ENCODE measurements at places on chromosomes 12 and 14.

- DNase-seq: peak; percentile 39
Measured at GRCh38 chr12:57604454-57604991, at the start of gene DTX3. Gene DTX3 (plus strand): TSS chr12:57604824. CDS start chr12:57606518, 1,694 bp downstream.

GRCh38 chr12:132423251-132423819 lies 66.6 kb upstream of the FBRSL1 start:
- no peak for DNase-seq

- no peak for DNase-seq
Measured at GRCh38 chr12:66062290-66062625, 68.3 kb downstream of the LLPH start.

DNA sequence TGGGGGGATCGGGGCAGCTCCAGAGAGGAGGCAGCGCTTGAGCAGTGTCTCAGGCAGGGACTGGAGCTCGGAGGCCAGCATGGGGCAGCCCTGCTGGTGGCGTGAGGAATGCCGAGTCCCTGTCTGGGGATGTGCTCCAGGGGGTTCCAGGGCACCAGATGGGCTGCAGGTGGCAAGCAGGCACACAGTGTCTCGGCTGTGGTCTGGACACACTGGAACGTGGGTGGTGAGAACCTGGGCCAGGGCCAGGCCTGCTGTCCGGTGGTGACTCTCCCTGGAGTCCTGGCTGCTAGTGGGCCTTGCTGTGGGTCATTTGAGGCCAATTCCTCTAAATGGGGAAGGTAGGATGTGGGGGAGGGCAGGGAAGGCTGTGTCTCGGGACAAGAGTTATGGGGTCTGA lies 199.4 kb upstream of the RTL1 start:
- DNase-seq: no peak

DNA sequence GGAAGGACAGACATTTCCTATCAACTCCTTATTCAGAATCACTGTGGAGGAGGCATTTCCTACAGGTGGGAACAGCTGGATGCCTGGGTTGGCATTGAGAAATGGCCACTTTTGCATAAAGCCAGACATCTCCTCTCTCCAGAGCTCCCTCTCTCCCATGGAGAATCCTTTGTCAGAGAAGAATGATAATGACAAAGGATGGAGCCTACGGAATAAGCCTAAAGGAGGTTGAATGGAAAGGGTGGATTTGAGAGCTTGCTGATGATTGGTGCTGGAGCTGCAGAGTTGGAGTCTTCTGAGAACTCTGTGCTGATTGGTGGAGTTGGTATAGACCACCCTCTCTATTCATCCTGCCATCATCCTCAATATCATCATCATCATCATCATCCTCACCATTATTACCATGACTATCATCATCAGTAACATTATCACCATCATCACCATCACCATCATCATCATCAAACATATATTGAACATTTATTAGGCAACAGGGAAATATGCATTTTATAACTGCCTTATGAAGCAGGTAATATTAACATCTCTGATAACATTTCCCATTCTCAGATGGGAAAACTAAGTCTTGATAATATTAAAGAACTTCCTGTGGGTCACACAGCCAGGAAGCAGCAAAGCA lies 89.2 kb upstream of the HSPB8 start:
- DNase-seq: no peak

- DNase-seq: no peak
Measured at GRCh38 chr12:80936642-80937390, 918 bp downstream of the LIN7A start.

GRCh38 chr12:77940567-77940966 lies 109.9 kb downstream of the NAV3 start:
- no peak for DNase-seq

- no peak for DNase-seq
Measured at GRCh38 chr12:42365486-42365885, 39.5 kb downstream of the PPHLN1 start.

- no peak for DNase-seq
Measured at GRCh38 chr12:54000116-54001114, at the start of gene HOXC9. Gene HOXC9 (plus strand): TSS chr12:54000161. CDS start chr12:54000189, 28 bp downstream.

- no peak for DNase-seq
Measured at GRCh38 chr12:59737725-59738463, 142.1 kb downstream of the SLC16A7 start.

GRCh38 chr12:52066346-52067080 lies 3.3 kb upstream of the ATG101 start:
- DNase-seq: no peak

GRCh38 chr14:105641075-105641937 lies 114.9 kb downstream of the TMEM121 start:
- DNase-seq: no peak

DNA sequence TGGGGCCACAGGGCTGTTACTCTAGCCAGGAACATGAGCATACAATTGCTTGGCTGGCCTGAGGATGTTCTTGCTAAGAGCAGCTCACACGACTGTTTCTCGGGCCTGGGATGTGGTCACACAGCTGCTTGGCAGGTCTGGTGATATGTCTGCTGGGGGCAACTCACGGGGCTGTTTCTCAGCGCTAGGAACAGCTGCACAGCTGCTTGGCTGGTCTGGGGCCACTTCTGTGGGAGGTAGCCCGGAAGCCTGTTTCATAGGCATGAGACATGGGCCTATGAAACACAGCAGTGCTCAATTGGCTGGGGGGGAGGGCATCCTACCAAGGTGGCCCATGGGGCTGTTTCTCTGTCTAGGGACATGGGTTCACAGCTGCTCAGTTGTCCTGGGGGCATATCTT lies 73.4 kb upstream of the DDHD1 start:
- DNase-seq: no peak

- DNase-seq: no peak
Measured at GRCh38 chr12:18752280-18752920, 14.5 kb downstream of the CAPZA3 start.

DNA sequence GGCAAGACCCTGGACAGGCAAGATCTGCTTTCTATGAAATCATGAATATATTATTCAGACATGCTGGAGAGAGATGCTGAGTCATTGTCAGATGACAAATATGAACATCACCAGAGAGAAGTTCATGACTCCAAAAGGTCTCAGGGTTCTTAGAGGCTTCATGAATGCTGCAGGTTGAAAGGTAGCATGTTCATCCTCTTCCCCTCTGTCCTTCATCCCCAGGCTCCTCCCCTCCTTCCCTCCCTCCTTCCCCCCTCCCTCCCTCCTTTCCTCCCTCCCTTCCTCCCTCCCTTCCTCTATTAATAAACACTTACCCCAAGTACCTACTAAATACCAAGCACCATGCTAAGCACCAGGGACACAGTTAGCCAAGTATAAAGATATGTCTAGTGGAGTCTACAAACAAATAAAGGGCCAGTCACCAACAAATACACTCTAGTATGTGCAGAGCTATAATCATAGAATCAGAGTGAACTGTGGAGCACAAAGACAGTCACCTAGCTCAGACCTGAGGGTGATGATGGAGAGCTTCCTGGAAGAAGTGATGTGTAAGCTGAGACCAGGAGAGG lies 46.2 kb downstream of the RPH3A start:
- DNase-seq: no peak
